Smooth muscle cell of the coronary artery (primary cell): ENCODE measurements at places on chromosomes 2 and 18. TPM values are rescaled to one million over a fixed set of nuclear protein-coding genes. Genes with fewer than 3 reads are reported as not detected.

The MYO7B gene
- 0.23 TPM in 1 of 2 replicates, not detected in the other for total RNA-seq

The AFF3 gene
- 0.08 and 0.12 TPM in 2 replicates for total RNA-seq

The FOXD4L1 gene
- under 0.01 and 0.12 TPM in 2 replicates for total RNA-seq

The LONRF2 gene
- total RNA-seq: 0.23 TPM in 1 of 2 replicates, not detected in the other

The HNMT gene
- 16.8 and 40.2 TPM in 2 replicates for total RNA-seq

The LIPG gene
- total RNA-seq: 1.4 and 33.1 TPM in 2 replicates

The ZBTB7C gene
- 4.7 TPM in 1 of 2 replicates, not detected in the other for total RNA-seq

The LYG2 gene
- total RNA-seq: not detected in 2 replicates

The MYOM1 gene
- total RNA-seq: 0.98 and 1.3 TPM in 2 replicates

The SH2D6 gene
- total RNA-seq: 0.23 TPM in 1 of 2 replicates, not detected in the other

The EVX2 gene
- not detected in 2 replicates for total RNA-seq

The EPHA4 gene
- 1.4 and 7.1 TPM in 2 replicates for total RNA-seq

The CMPK2 gene
- 0.15 and 0.35 TPM in 2 replicates for total RNA-seq

The ERFE gene
- total RNA-seq: 0.82 TPM in 1 of 2 replicates, not detected in the other

The CRYGD gene
- not detected in 2 replicates for total RNA-seq
